ENCODE measurements at places on chromosomes 16 and 17. TPM values are rescaled to one million over a fixed set of nuclear protein-coding genes. Genes with fewer than 3 reads are reported as not detected.

The ABCA8 gene
- total RNA-seq = not detected

The TMEM92 gene
- not detected for total RNA-seq

The ASIC2 gene
- not detected for total RNA-seq

The CPHXL2 gene
- not detected for total RNA-seq

The SMARCE1 gene
- 104 TPM for total RNA-seq

The KRTAP2-2 gene
- not detected for total RNA-seq

The CCL16 gene
- total RNA-seq = not detected

The SMIM36 gene
- not detected for total RNA-seq

The PMFBP1 gene
- total RNA-seq = 0.29 TPM

The PRSS8 gene
- not detected for total RNA-seq

The GPR139 gene
- not detected for total RNA-seq

The PRSS27 gene
- total RNA-seq = 2.4 TPM

The SHBG gene
- total RNA-seq = not detected

The SLC38A8 gene
- total RNA-seq = not detected

The MYO1D gene
- 18.9 TPM for total RNA-seq

The CAPNS2 gene
- not detected for total RNA-seq

The GPR179 gene
- total RNA-seq = 0.10 TPM

The LSM12 gene
- 76.8 TPM for total RNA-seq

The TMEM100 gene
- total RNA-seq = not detected

The ABCA5 gene
- total RNA-seq = 12.8 TPM

The NKIRAS2 gene
- total RNA-seq = 15.6 TPM

The OR2C1 gene
- total RNA-seq = not detected

The MSLN gene
- not detected for total RNA-seq

All from activated CD4-positive, alpha-beta memory T cell treated with anti-CD3 and anti-CD28 coated beads for 36 hours (primary cell).